ENCODE measurements at places on chromosomes 12 and 14.

GRCh38 chr14:69133206-69134125 lies 19.5 kb downstream of the DCAF5 start:
- DNase-seq = no peak

- DNase-seq = no peak
These were observed 165.5 kb upstream of the NOS1 start for GRCh38 chr12:117526757-117527478.

- peak; percentile 42 for DNase-seq
These were observed 233.4 kb upstream of the PELI2 start for GRCh38 chr14:55884819-55885218.

GRCh38 chr14:35471803-35472202 lies 62.2 kb upstream of the INSM2 start:
- no peak for DNase-seq

DNA sequence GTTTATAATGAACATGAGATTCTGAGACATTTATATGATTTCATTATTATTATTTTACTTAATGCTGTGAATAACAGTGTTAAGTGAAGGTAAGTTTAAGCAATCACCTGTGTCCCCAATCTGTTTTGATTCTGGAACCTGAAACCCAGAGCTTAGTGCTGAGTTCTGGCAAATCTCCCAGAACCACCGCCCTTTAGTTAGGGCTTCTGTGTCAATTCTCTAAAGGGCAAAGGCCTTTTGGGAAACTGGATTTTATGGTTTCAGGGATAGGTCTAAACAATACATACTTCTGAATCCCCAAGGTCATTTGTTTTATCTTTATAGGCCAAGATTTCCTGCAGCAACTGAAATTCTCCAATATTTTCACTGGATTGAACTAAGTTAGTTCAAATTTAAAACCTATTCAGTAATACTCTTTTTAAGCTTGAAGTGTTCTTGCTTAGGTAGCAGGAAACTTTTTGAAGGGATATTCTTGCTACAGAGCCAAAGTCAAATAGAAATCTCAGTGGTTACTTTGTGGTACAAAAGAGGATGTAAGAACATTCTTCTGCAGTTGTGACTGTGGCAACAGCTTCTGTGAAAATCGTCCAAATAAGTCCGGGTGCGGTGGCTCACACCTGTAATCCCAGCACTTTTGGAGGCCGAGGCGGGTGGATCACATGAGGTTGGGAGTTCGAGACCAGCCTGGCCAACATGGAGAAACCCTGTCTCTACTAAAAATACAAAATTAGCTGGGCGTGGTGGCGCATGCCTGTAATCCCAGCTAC lies 10.0 kb upstream of the PKP2 start:
- no peak for DNase-seq

DNA sequence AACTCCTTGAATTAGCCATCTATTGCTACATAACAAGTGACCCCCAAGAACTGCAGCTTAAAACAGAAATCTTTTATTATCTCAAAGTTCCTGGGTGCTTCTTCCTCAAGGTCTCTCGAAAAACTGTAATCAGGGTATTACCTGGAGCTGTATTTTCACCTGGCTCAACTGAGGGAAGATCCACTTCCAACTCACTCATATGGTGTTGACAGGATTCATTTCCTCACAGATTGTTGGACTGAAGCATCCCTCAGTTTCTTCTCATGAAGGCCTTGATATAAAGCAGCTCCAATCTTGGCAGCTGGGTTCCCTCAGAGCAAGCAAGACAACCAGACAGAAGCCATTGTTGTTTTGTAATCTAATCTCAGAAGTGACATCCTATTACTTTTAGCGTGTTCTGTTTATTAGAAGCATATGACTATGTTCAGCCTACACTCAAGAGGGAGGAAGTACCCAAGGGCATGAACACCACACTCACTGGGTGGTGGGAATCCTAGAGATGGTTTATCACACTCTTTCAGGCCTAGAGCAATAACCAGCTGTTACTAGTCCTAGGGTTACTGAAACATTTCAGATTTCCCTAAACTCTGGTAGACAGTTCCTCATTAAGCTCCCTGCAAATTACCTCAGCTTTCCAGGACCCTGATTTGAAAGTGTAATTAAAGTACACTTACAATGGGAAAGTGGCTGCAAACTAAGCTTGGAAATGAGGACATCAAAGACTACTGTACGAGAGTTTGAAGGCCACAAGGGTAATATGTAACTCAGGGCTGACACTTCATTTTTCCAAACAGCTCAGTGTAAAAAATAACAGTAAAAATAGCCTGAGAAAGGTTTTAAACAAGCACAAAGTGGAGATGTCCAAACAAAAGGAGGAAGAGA lies 222.2 kb downstream of the SEC23A start:
- no peak for DNase-seq

DNA sequence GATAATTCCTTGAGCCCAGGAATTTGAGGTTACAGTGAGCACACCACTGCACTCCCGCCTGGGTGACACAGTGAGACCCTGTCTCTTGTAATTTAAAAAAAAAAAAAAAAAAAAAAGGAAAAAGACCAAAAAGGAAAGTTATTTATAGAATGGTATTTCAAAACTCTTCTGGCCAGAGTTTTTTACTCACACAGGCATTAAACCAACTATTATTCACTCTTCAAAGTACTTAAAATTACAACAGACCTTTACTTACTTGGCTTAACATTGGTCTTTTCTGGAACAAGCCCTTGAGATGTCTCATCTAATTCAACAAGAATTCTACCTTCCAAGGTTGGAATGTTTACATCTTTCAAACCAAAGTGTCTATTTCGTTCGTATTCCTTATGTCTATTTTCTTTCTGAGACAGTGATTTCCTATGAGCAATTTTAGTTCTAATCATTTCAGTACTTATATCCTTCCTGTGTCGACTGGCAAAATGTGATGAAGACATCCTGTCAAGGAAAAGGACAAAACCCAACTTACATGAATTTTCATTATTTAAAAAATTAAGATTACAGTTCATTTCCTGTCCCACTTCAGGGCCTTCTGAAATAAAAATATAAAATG lies 2.6 kb downstream of the DLGAP5 start:
- no peak for DNase-seq

- no peak for DNase-seq
These were observed 207.5 kb downstream of the KIF26A start for GRCh38 chr14:104345621-104346462.
